ENCODE measurements at places on chromosomes 2 and 18. TPM values are rescaled to one million over a fixed set of nuclear protein-coding genes. Genes with fewer than 3 reads are reported as not detected.

PPP1R1C gene
- not detected for total RNA-seq

INO80D gene
- 26.7 TPM for total RNA-seq

GCKR gene
- total RNA-seq = not detected

CTAGE1 gene
- not detected for total RNA-seq

POTEE gene
- total RNA-seq = 0.40 TPM

RESP18 gene
- total RNA-seq = not detected

RGPD4 gene
- 0.35 TPM for total RNA-seq

GALR1 gene
- total RNA-seq = not detected

DNER gene
- total RNA-seq = not detected

SUMO1 gene
- 79.6 TPM for total RNA-seq

IL1F10 gene
- not detected for total RNA-seq

DUSP28 gene
- 10.1 TPM for total RNA-seq

RUFY4 gene
- 5.1 TPM for total RNA-seq

SLC38A11 gene
- not detected for total RNA-seq

EN1 gene
- not detected for total RNA-seq

DNA sequence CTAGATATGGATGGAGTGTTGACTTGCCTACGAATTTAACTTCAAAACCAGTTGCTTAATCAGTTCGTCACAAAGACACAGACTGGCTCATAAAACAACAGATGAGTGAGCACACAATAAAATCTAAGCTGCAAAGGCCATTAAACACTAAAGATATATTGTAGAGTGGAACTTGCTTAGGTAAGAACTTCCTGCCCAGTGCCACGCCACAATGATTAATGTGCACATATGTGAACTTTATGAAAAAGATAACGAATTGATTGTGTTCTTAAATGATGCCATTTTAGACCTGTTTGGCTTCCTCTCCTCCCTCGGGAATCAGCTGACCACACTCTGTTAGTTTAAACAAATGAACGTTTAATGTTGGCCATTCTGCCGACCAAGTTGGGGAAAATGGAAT lies 2031.3 kb upstream of the CELF4 start:
- no peak for DNase-seq

DNA sequence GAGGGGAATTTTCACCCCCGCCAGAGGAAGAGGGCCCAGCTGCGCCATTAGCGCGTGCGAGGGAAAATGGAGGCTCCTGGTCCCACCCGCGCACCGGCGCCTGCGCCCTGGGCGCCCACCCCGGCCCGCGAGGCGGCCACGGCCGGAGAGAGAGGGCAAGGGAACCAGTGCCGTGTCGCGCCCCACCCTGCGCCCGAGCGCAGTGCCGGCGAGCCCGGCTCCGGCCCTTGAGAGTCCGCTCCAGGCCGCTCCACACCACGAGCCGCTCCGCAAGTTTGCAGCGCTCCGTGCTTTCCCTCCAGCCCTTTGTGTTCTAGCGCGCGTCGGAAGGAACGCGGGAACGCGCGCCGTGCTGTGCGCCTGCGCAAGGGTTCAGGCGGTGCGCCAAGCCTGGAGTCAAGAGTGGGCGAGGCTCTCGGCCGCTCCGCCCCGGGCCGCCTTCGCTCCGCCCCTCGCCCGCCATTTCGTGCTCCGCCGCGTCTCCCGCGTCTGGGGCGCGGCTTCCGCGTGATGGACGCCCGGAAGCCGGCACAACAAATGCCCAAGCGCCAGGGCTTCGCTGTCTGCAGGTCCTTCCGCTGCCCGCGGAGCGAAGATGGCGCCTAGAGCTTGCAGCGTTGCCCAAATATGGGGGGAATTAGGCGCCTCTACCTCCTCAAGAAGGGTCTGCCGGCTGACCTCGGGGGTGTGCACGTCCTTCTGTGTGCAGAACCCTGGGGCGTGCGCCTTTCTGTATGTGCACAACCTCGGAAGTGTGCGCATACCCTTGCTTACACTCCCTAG lies 46.1 kb upstream of the PTMA start:
- peak; percentile 97 for DNase-seq

GRCh38 chr2:12381543-12382325 lies 335.0 kb upstream of the TRIB2 start:
- DNase-seq = no peak

GRCh38 chr2:128563348-128563687 lies 244.7 kb upstream of the HS6ST1 start:
- DNase-seq = no peak

DNA sequence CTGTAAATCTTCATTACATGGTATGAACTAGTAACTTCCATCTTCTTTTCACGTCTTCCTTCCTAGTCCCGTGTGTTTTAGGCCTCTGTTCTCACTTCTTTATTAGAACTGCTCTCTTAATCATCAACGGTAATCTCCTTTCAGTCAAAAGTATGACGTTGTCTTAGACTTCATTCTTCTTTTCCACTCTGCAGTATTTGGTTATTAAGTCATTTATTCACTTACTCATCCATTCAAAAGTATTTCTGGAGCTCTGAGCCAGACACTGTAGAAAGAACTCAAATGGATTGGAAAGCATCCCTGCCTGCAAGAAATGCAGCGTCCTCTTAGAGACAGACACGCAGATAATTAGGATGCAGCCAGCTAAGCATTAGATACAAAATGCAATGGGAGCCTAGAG lies 494.6 kb upstream of the NRP2 start:
- DNase-seq = no peak

GRCh38 chr2:190466819-190467446 lies 58.8 kb downstream of the MFSD6 start:
- no peak for DNase-seq

DNA sequence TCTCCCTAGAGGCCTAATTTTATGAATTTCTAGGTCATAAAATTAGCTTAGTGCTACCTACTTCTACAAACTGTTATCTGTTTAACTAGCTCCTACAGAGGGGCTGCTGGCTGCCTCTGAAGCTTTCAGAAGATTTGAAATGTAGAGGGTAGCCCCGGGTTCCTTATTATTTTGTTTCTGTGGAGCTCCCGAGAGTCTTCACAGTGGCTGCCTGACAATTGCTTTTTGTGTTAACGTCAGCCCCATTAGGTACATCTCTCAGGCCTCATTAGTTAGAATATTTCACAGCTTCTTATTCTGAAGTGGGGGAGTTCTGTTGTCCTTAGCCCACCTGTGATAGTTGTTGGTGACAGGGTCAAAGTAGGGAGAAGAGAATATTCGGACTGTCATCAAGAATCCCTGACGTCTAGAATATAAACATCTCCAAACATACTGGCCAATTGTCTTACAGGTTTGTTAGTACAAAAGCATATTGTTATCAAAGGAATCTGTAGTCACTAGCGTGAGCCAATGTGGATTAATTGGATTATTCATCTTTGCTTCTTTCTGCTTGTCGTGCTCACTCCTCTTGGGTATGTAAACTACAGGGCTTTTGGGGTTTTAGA lies 77.5 kb downstream of the DIS3L2 start:
- DNase-seq = no peak

DNA sequence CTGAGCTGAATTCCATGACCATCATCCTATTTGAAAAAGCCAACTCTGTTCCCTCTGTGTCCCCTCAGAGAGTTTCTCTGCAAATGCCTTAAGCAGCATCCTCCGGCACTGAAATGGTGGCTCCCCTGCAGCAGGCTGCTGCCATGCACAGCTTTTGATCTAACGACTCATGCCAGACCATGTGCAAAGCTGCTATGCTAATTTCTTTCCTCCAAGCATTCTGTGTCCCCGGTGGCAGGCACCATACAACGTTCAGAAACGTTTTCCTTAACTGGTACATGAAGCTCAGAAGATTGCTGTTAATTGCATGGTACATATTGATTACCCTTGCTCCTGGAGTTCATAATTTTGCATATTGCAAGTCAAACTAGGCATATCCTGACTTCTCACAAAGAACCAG lies 336.8 kb downstream of the RBM43 start:
- no peak for DNase-seq

GRCh38 chr18:54742659-54743604 lies 85.3 kb upstream of the RAB27B start:
- DNase-seq = no peak

DNA sequence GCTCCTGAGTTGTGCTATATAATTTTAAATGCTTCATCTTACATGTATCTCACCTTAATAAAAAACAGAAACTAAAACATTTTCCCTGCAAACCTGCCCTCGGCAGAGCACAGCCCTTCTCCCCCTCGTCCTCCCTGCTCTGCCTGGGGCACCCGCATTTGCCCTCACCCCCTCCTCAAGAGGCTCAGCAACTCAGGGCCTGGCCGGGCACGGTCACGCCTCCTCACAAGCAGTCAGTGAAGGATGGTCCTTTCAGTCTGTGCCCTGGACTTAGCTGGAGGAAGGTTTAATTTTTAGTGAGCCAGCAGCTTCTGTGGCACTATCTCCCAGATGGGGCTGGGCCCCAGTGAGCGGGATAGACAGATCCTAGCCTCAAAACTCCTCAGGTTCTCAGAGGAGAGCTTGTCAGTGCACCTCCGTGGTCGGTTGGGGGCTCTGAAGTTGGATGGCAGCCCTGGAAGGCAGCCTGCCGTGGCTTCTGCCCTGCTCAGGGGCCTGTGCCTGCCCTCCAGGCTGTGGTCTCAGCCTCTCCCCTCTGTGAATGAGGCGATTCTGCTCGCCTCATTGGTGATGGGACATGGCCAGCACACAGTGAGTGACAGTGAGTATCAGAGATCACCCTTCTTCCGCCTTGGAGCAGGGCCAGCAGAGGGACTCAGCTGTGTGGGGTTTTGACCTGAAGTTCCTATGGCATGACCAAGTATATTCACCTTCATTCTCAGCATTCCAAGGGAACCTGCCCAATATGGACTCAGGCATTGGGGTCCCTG lies 56.3 kb upstream of the AFF3 start:
- DNase-seq = no peak

GRCh38 chr18:32358075-32358474 lies 112.6 kb downstream of the GAREM1 start:
- DNase-seq = no peak

DNA sequence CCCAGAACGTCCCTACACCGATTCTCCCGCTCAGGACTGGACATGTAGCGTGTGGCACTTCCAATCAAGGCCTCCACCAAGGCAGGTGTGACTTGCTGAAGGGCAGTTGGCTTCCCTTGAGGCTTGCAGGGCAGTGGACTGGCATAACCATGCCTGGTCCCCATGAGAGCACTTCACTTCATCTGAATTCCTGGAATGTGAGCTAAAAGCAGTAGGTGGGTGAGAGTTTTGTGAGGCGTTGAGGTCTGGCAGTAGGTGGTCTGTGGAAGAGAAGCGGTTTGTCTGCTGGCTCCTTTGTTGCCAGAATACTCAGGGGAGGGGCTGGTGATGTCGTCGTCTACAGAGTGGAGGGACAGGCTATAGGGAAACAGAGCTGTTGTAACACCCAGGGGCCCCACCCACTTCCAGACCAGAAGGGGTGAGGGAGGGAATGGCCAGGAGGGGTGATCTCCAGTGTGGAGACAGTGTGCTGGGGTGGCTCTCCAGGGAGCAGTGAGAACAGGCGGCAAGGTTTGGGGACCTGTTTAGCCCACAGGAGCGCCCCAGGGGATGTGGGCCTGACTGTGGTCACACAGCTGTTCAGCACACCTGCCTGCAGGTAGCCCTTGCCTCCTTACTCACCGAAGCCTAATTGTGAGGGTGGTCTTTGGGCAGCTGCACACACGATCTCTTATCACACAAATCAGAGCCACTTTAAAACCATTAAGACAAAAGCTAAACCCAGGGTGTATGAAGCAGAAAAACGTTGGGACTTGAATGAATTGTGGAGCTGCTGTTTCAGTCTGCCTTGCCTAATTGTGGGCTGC lies 21.5 kb upstream of the ALKAL2 start:
- DNase-seq = no peak

- peak; percentile 45 for DNase-seq
These were observed 13.0 kb upstream of the TYMS start for GRCh38 chr18:644395-645004.

DNA sequence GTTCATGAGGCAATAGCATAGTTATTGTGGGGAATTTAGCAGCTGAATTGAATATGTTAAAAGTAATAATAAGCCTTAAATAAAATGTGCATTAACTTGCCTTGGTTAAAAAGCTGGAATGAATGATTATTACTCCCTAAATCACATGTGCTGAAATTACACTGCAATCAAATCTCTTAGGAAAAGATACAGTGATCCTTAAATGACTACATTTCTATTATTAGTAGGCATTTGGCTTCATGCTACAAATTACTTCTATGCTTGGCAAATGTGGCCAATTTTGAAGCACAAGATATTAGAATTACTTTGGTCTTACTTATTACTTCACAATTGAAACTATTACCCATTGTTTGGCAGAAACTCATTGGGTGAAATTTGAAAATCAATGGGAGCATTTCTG lies 5.4 kb downstream of the RND3 start:
- no peak for DNase-seq

DNA sequence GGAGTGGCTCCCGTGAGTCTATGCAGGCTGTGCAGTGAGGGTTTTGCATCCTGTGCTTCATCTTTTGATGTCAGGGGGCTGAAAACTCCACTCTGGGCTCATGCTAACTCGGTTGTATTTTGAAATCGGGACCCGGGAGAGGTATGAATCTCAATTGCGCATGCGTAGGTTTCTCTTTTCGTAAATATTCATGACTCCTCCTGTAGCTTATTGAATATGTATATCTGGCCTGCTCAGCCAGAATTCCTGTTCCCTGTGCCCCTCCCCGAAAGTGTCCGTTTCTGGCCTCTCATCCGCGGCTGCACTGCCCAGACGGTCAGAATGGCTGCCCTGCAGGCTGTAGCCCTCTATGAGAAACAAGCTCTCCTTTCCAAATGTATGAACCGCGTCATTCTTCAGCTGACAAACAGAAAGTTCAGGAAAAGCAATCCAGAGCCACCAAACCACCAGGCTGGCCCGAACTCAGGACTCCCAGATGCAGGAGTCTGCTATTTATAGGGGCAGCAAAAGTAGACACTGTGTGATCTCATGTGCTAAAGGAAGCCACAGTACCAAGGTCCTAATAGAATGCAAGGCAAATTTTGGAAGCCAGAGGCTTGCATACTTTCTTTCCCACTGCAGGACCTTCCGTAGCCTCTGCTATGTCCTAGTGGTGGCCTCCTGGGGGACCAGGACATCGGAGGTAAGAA lies 41.7 kb downstream of the AKAIN1 start:
- DNase-seq = no peak

GRCh38 chr2:3388412-3388738 lies 8.9 kb downstream of the TRAPPC12 start:
- no peak for DNase-seq

DNA sequence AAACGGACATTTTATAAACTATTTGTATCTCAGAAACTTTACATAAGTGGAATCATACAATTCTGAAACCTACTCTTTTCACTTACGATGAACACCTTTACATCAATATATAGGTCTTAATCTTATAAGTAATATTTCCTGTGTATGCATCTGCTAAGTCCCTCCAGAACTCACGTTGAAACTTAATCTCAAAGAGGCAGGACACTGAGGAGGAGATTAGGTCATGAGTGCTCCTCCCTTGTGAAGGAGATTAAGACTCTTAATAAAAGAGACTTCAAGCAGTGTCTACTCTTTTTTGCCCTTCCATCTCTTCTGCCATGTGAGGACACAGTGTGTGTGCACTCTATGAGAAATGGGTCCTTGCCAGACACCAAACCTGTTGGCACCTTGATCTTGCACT lies 94.7 kb upstream of the CDKL4 start:
- no peak for DNase-seq

GRCh38 chr18:25743646-25744151 lies 346.7 kb downstream of the SS18 start:
- DNase-seq = no peak

- no peak for DNase-seq
These were observed 60.6 kb downstream of the ZCCHC2 start for GRCh38 chr18:62583376-62583775.

Data from activated CD8-positive, alpha-beta memory T cell treated with anti-CD3 and anti-CD28 coated beads, Interleukin-2, amount 10 ng/mL, durations not matched to agents 7 days and 5 days (primary cell).